ENCODE measurements at places on chromosomes 12 and 14.

DNA sequence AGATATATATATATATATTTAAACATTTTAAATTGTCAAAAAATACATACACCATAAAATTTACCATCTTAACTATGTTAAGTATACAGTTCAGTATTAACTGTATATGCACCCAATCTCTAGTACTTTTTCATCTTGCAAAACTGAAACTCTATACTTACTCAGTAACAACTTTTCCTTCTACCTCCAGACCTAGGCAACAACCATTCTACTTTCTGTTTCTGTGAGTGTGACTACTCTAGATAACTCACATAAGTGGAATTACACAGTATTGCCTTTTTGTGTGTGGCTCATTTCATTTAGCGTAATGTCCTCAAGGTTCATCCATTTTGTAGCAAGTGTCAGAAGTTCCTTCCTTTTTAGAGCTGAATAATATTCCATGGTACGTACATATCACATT lies 8.2 kb downstream of the FAM234B start:
- DNase-seq: no peak

DNA sequence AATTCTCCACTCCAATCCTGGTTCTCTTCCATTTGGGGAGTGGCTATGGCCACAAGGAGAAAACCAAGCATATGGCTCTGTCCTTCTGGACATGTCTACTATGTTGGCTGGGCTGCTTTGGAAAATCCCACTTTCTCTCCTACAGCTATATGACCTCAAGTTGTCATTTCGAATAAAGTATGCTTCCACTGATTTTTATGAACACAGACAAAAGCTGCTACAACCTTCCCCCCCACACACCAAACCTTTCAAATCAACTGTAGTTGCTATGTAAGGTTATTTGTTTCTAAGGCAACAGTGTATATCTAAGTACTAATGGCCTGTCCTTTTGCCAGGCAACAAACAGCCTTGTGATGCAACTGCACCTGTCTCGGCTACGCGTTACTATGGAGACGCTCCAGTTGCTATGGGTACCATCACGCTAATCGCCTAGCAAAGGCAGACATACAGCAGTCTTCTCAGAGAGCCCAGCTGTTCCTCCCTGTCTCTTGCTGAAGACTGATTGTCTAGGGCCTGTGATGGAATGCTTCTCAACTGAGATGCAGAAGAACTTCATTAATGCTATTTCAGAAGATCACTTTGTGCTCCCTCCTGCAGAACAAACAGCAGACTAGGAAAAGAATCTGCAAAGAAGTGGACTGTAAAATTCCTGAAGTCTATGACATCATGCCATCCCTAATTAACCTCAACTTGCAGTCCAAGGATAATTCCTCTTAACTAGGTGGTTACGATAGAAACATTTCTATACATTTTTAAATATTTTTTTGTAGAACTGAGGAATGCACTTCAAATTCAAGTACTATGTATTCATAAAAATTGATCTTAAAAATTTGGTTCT lies 67.6 kb downstream of the FOXN3 start:
- no peak for DNase-seq

- DNase-seq: peak; percentile 52
These were observed 39.9 kb downstream of the CORO1C start for GRCh38 chr12:108691175-108691997.

- DNase-seq: no peak
These were observed 26.1 kb upstream of the AACS start for GRCh38 chr12:125038976-125039625.

- no peak for DNase-seq
These were observed 343 bp upstream of the NOVA1 start for GRCh38 chr14:26598081-26598671.

- no peak for DNase-seq
These were observed 20.2 kb downstream of the PLEKHD1 start for GRCh38 chr14:69504775-69505174.

- DNase-seq: no peak
These were observed 17.3 kb upstream of the TMPRSS12 start for GRCh38 chr12:50825372-50825838.

DNA sequence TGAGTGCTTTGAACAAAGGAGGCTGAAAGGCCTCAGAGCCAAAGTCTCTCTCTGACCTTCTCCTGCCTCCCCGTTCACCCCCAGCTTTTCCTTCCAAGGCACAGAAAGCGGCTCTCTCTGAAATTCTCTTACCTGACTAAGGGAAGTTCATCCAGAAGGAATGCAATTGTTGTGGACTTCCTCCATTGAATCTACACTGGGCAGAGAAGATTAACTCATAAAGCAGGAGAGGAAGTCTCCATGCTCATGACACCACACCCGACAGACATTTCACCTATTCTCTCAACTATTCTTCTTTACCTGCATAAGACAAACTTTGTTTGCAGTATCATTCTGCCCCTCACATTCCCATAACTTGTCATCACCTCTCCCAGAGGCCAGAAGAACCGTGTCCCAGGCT lies 129.3 kb upstream of the CCDC175 start:
- DNase-seq: no peak

DNA sequence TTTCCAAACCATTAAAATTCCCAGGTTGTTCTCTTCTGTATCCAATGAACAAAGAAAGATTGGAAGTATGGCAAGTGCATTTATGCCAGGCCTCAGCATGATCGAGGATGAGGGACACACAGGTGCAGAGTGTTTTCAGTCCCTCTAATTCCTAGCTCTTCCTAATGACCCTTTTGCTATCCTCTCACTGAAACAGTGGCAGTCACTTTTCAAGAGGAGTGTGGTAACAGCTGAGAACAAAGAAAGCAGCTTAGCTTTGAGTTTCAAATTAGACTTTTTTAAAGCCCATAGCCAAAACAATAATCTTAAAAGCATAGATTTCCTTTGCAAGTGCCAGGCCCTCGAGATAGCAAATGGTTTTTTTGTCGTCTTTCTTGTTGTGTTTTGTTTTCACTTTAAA lies 110.8 kb downstream of the KCNH5 start:
- no peak for DNase-seq

DNA sequence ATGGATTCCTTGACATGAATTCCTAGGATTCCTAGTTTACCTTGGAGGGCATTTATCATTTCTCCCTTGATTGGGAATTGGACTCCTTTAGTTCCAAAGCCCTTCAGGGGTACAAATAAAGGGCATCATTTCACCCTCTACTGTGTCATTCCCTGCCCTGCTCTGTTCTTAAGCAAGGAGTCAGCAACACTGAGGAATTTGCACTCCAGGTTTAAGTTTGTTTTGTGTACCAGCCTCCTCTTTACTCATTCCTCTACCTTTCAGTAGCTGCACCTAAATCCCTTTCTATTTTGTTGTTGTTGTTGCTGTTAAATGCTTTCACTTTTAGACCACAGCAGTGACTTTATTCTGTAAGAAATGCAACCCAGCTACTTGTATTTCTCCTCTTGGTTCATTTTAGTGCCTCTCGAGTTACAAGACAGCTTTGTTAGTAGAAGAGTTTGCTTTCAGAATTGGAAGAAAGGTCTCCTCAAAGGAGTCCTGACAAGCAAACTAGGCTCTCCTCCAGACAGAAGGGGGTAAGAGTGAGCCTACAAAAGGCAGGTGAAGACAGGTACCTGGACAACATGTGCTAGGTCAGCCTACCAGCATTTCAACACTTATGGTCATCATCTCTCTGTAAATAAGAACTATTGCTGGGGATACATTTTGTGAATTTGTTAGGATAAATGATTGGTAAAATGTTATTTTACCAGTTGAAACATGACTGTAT lies 90.0 kb downstream of the RMST start:
- DNase-seq: no peak

DNA sequence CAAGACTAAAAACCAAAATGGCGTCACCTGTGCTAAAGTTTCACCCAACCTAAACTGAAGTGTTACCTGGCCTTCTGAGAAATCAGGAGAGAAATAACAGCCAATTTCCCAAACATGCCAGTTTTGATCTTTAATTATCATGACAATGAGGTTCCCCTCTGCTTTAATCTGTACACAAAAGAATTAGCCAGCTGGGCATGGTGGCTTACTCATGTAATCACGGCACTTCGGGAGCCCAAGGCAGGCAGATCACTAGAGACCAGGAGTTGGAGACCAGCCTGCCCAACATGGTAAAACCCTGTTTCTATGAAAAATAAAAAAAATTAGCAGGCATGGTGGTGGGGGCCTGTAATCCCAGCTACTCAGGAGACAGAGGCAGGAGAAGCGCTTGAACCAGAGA lies 4.9 kb downstream of the HEATR4 start:
- DNase-seq: no peak

GRCh38 chr12:54689984-54690383 lies 41.8 kb upstream of the DCD start:
- no peak for DNase-seq

DNA sequence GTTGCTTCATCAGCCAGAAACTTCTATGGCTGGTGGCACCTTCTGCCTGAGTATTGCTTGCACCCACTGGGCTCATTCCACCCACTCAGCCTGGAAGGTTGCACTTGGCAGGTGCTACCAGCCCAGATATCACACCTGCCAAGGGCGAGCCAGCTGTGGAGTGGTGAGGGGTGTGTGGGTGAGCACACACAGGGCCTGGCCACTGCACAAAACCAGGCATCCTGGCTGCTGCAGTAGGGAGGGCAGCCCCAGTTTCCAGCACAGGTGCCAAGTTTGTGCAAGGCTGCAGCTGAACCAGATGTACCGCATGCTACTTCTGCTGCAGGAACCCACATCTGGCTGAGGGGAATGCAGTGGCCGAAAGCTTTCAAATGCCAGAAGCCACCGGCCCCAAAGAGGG lies 1147.8 kb downstream of the FSCB start:
- no peak for DNase-seq

- DNase-seq: no peak
These were observed 121.4 kb upstream of the PLEKHA5 start for GRCh38 chr12:19008102-19008501.

DNA sequence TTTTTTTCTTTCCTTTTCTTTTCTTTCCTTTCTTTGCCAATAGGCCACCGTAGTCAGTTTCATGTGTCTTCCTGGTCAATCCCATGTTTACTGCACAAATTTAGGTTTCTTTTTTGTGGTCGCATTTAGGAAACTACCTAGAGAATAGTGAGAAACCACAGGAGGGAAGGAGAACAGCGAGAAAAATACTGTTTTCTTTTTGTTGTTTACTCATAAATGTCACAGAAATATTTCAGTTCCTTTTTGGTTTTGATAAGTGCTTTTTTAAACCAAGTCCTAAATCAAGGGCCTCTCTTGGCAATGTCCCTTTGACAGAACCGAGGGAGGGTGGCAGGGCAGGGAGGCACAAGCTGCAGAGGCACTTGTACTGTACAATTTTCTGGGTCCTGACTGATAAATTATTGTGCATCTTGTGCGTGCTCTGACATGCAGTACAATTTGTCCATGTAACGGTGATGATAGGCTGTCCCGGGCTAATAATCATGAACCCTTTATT lies 326.1 kb downstream of the CACNA1C start:
- DNase-seq: no peak

DNA sequence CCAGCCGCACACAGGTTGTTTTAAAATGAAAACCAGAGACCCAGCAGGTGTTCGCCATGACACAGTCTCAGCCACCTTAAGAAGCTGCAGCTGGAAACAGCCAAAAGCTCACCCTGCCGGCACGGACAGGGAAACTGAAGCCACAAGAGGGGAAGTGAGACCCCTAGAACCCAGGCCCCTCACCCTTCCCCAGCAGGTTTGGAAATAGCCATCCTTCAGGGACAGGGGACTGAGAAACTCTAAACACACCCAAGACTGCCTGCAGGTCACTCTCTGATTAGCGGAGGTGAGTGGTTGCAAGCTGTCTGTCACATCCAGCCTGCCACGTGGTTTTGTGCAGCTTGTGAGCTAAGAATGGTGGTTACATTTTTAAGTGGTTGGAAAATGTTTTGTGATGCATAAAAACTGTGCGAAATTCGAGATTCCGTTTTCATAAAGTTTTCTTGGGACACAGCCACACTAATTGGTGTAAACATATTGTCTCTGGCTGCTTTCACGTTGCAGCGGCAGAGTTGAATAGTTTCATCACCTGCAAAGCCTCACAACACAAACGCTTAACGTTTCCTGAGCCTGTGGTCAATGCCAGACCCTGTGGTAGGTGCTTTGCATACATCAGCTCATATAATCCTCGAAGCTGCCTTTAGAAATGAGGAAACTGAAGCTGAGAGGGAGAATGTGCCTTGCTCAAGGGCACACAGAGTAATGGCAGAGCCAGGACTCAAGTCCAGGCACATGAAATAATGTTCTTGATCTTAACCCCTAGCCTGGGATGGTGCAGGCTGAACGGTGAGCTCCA lies 1.7 kb upstream of the SELPLG start:
- no peak for DNase-seq

DNA sequence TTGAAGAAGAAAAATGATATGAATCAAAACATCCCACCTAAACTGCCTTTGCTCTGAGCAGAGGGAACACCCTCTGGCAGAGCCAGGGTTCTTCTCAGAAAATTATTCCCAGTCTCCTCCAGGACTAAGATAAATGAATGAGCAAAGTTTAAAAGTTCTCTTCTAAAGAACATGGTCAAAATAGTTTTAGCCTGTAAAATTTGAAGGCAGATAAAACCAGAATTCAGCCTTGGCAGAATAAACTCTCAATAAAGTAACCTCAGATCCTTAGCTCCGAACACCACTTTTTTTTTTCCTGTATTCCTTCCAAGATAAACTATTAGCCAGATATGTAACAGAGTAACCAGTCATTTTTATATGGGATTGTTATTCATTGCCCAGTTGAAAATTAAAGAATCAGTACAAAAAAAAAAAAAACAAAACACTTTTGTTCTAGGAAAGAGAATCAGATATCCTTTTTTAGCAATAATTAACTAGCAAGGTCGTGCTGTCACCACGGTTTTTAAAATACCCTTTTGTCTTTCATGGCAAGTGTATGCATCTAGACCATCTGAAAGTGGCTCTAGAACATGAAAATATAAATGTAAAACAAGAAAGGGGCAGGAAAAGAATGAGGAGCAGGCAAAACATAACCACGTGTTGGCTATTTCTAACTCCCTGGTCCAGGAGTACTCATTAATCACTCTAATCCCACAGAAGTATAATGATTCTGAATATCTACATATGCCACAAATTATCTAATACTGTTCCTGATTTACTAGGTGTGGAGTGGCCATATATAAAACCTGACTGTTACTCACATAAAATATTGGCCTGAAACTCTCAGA lies 60.8 kb downstream of the CAPZA3 start:
- no peak for DNase-seq

DNA sequence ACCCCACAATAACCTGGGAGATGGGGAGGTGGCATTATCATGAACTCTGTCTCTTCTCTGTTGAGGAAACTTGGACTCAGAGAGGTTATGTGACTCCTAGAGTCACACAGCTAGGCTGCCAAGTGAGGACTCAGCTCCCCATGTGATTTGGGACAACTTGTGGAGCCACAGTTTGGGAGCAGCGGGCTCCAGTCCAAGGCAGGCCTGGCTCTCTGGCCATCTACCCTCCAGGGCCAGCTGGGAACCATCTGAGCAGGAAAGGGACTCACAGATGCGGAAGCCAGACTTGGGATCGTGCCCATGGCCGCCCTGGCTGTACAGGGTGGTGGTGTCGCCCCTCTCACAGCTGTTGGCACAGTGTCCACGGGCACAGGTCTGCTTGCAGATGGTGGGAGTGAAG lies 59.1 kb downstream of the ISCA2 start:
- no peak for DNase-seq
